ENCODE measurements at places on chromosomes 4 and X. TPM values are rescaled to one million over a fixed set of nuclear protein-coding genes. Genes with fewer than 3 reads are reported as not detected.

- H3K4me1 ChIP-seq = no peaks in the 10 kb centered on the region
- DNase-seq = no peak
- no peaks in the 10 kb centered on the region for H3K27me3 ChIP-seq
- no peak overlapping the region for H3K4me3 ChIP-seq
- H3K27ac ChIP-seq = no peak overlapping the region
- no peaks in the 10 kb centered on the region for H3K36me3 ChIP-seq
These were observed 224.1 kb downstream of the PPP3CA start for GRCh38 chr4:101123231-101123630.

DNA sequence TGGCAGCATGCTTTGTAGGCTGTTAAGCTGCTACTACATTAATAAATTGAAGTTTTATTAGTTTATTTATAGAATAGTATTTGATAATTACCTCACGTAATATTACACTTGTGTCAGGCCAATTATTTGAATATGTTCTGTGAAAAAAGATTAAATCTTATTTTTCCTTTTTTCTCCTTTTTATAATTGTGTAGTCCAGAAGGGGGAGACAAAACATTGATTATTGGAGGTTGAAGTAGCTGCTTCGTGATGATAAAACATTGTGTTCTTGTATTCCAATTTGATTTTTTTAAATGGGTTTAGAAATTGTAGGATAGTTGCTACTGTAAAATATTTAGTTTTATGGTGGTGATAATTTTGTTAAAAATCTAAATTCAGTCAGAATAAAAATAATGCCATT is 85.7 kb downstream of the DIAPH2 start:
- H3K27ac ChIP-seq = no peak overlapping the region
- H3K36me3 ChIP-seq = no peaks in the 10 kb centered on the region
- no peak overlapping the region for H3K4me3 ChIP-seq

DNA sequence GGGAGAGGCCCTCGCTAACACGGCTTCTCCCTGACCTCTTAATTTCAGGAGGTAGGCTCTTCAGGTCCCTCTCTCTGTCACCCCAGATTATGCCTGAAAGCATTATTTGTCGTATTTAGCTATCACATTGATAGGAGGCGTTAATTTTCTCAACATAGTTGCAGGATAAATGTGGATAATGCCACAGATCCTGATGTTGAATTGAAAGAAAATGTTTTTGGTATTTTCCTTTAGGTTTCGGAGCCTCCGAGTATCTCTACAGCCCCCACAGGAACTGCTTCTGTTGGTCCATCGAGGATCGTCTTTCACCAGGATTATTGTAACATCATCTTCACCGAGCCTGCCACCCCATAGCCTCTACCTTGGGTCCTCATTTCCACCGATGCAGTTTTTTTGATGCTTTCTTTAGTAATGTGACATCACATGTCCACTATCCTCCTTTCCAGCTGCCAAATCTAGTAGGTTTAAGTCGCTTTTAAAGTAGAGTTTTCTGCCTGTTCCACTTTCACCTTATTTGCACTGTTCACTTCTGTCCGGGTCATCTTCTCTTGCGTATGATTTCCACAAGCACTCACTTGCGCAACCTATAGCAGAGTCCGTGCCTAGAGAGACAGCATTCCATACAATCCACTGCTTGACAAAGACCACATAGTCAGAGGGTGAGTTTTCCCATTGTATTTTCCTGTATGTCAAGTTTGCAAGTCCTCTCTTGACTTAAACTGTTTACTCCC is 665 bp downstream of the TIGD2 start:
- H3K4me1 ChIP-seq = no peaks in the 10 kb centered on the region
- H3K4me3 ChIP-seq = peak overlapping the region; percentile 77
- H3K27me3 ChIP-seq = no peaks in the 10 kb centered on the region
- DNase-seq = peak; percentile 83

- H3K4me3 ChIP-seq = no peak overlapping the region
- peaks cover 14% of the 10 kb centered on the region for H3K4me1 ChIP-seq
- H3K27me3 ChIP-seq = no peaks in the 10 kb centered on the region
- no peaks in the 10 kb centered on the region for H3K36me3 ChIP-seq
These were observed 2.5 kb downstream of the GALNT7 start for GRCh38 chr4:173171098-173171497.

GRCh38 chrX:12426420-12426819 is 288.1 kb downstream of the FRMPD4 start:
- no peaks in the 10 kb centered on the region for H3K36me3 ChIP-seq
- H3K27ac ChIP-seq = no peak overlapping the region
- H3K27me3 ChIP-seq = peaks cover 7% of the 10 kb centered on the region
- H3K4me3 ChIP-seq = no peak overlapping the region
- H3K4me1 ChIP-seq = no peaks in the 10 kb centered on the region
- DNase-seq = no peak

- DNase-seq = no peak
- no peaks in the 10 kb centered on the region for H3K27me3 ChIP-seq
- peaks cover 5% of the 10 kb centered on the region for H3K36me3 ChIP-seq
- no peak overlapping the region for H3K27ac ChIP-seq
These were observed 43.8 kb downstream of the ELOVL6 start for GRCh38 chr4:110154582-110154981.

GRCh38 chr4:78318126-78318525 is 233.4 kb upstream of the ANXA3 start:
- H3K36me3 ChIP-seq = no peaks in the 10 kb centered on the region
- DNase-seq = no peak
- H3K4me3 ChIP-seq = no peak overlapping the region
- H3K27me3 ChIP-seq = no peaks in the 10 kb centered on the region
- no peaks in the 10 kb centered on the region for H3K4me1 ChIP-seq

- no peaks in the 10 kb centered on the region for H3K4me1 ChIP-seq
- no peaks in the 10 kb centered on the region for H3K36me3 ChIP-seq
- DNase-seq = no peak
- H3K27me3 ChIP-seq = no peaks in the 10 kb centered on the region
- no peak overlapping the region for H3K4me3 ChIP-seq
These were observed 290.2 kb upstream of the VCX start for GRCh38 chrX:7552760-7553159.

GRCh38 chr4:25904748-25905082 is 9.3 kb upstream of the SMIM20 start:
- no peaks in the 10 kb centered on the region for H3K36me3 ChIP-seq
- no peak for DNase-seq
- H3K4me3 ChIP-seq = no peak overlapping the region
- H3K4me1 ChIP-seq = no peaks in the 10 kb centered on the region

The MAGEC2 gene
- total RNA-seq = not detected

The MSANTD1 gene
- 0.46 TPM for total RNA-seq
